ENCODE measurements at places on chromosomes 5 and 9. TPM values are rescaled to one million over a fixed set of nuclear protein-coding genes. Genes with fewer than 3 reads are reported as not detected.
A peak's percentile ranks its signal among the peaks of the same experiment; 100 is the strongest.

The SVEP1 gene
- total RNA-seq, result 0.15 TPM

The IFNA21 gene
- not detected for total RNA-seq

The TGFBI gene
- total RNA-seq, result 0.64 TPM

The SGCD gene
- total RNA-seq, result not detected

The OR4F3 gene
- total RNA-seq, result not detected

DNA sequence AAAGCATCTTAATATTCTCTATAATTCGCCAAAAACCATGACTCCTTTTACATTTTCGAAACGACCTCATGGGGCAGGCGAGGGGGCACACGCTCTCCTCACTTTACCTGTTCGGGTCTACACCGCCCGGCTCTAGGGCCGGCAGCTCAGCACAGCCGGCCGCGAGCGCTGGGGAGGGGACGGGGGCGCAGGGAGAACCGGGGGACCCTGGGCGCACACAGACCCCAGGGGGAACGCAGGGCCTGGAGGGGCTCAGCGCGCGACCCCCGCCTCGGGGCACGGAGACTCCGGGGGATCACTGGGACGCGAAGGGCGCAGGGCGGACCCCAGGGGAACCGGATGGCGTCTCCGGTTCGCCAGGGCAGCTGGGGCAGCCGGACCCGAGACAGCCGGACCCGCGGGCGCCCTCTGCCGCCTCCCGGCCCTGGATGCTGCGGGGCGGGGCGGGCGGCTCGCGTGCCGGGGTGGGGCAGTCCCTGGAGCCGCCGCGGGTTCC lies at the start of gene AHRR:
TSS of gene AHRR (plus strand) at position 485 of the 496 bp plus-strand sequence. CDS start 22,189 bp downstream, outside the sequence.
- no peaks in the 10 kb centered on the region for H3K36me3 ChIP-seq
- no peak within 1 kb of the TSS for H3K27ac ChIP-seq
- peaks cover 17% of the 10 kb centered on the region for H3K4me1 ChIP-seq
- H3K4me3 ChIP-seq, result peak within 1 kb of the TSS; percentile 39
- no peak for DNase-seq

- no peaks in the 10 kb centered on the region for H3K36me3 ChIP-seq
- peak; percentile 75 for DNase-seq
- peak within 1 kb of the TSS; percentile 55 for H3K27ac ChIP-seq
- H3K4me1 ChIP-seq, result peaks cover 44% of the 10 kb centered on the region
- peak within 1 kb of the TSS; percentile 67 for H3K4me3 ChIP-seq
Observed at GRCh38 chr9:124011460-124012301, at the start of gene LHX2. Gene LHX2 (plus strand): TSS chr9:124011768. CDS start chr9:124012349, 581 bp downstream.

GRCh38 chr9:108997112-108997511 lies 16.2 kb downstream of the CTNNAL1 start:
- DNase-seq, result no peak
- H3K4me1 ChIP-seq, result peaks cover 28% of the 10 kb centered on the region
- H3K27me3 ChIP-seq, result no peaks in the 10 kb centered on the region
- no peaks in the 10 kb centered on the region for H3K36me3 ChIP-seq
- no peak overlapping the region for H3K4me3 ChIP-seq
- H3K27ac ChIP-seq, result no peak overlapping the region

DNA sequence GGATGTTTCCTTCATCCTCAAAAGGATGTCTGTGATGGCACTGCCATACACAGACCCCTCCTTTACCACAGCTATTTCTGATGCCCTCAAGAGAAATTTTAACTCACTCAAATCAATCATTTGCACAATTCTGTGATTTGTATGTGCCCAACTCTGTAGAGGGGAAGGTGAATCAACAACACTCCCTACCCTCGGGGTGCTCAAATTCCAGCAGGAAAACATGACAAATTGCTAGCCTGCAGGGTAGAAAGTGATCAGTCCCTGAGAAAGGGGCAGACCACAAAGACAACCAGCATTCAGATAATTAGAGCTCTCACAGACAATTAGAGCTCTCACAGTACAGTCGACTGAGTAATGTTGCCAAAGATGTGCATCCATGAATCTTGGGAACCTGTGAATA lies 45.3 kb upstream of the FOXE1 start:
- no peaks in the 10 kb centered on the region for H3K36me3 ChIP-seq
- H3K4me1 ChIP-seq, result peaks cover 8% of the 10 kb centered on the region
- H3K27me3 ChIP-seq, result no peaks in the 10 kb centered on the region
- no peak overlapping the region for H3K4me3 ChIP-seq
- no peak overlapping the region for H3K27ac ChIP-seq
- no peak for DNase-seq

DNA sequence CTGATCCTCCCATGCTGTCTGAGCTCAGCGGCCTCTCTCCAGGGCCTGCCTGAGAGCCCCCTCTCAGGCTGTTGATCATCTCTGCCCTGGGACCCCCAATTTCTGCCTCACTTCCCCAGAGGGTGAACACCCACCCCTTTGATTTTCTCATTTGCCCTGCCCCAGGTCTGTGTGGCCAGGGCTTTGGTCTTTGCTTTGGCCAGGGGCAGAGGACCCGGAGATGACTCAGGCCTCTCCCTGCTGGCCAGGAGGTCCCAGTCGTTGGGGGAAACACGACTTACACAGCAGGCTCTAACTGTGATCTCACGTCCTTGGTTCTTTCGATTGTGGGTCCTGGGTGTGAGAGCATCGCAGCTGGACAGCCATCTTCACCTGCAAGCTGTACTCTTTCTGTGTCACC lies 1.1 kb upstream of the ADAMTS2 start:
- H3K4me3 ChIP-seq, result no peak overlapping the region
- H3K27me3 ChIP-seq, result no peaks in the 10 kb centered on the region
- no peak for DNase-seq
- H3K36me3 ChIP-seq, result no peaks in the 10 kb centered on the region
- no peak overlapping the region for H3K27ac ChIP-seq

GRCh38 chr9:95284162-95285080 lies 33.1 kb downstream of the FANCC start:
- H3K4me1 ChIP-seq, result peaks cover 4% of the 10 kb centered on the region
- no peak overlapping the region for H3K4me3 ChIP-seq
- DNase-seq, result no peak
- H3K27ac ChIP-seq, result no peak overlapping the region
- H3K36me3 ChIP-seq, result no peaks in the 10 kb centered on the region

DNA sequence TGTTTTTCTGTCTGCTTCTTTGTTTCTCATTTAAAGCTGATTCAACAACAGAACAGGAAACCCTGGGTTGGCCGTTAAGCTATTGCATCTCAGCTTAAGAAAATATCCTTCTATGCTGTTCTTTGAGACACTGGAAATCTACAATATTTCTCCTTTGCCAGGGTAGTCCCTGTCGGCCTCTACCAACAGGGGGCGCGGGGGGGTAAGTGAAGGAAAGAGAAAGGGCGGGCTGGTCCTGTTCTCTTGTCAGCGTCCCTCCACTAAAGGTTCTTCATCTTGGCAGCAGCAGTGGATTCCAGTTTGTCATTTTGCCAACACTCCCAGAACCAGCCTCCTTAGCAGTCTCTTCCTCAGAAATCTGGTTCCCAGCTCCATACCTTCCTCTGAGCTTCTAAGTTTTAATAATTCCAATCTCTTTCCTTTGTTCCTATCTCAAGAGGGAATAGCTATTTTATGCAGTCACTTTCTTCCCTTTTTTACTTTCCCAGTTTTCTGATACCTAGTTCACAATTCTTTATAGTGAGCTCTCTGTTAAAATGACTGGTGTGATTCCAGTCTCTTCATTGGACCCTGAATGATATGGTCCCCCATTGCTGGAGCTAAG lies 222.3 kb downstream of the GLIS3 start:
- H3K27ac ChIP-seq, result no peak overlapping the region
- DNase-seq, result peak; percentile 48
- H3K27me3 ChIP-seq, result no peaks in the 10 kb centered on the region
- H3K4me3 ChIP-seq, result no peak overlapping the region
- H3K4me1 ChIP-seq, result no peaks in the 10 kb centered on the region

DNA sequence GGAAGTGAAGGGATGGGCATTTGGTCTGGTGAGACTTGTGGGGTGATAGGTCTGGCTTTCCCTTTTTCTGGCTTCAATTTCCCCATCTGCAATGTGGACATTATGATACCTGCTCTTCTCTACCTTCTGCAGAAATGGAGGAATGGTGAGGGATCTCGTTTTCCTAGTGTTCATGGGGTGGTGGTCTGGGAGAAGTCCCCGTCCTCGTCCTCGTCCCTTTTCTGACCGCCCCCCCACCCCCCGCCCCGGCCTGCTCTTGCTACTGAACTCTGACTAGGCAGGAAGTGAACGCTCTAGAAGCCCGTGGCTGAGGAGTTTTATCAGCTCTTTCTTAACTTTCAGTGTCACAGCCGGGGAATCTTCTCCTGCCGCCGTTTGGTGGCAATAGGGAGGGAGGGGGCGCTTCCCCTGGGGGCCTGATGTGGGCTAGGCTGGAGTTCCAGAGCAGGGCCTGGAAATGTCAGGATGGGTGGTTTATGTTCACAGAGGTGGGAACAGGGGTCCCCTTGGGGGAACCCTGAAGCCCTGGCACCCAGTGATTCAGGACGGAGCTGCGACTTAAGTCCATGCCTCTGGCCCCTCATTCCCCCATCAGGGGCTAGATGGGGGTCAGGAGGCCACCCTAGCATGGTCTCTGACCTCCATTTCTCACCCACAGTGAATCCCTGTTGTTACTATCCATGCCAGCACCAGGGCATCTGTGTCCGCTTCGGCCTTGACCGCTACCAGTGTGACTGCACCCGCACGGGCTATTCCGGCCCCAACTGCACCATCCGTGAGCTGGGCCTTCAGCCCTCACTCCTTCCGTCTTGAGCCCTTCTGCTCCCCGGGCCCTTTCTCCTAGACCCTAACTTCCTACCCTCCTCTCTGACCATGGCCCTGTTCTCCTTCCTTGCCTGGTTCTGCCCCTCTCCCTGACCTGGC lies 6.7 kb downstream of the PTGS1 start:
- H3K4me3 ChIP-seq, result no peak overlapping the region
- peaks cover 19% of the 10 kb centered on the region for H3K4me1 ChIP-seq
- no peaks in the 10 kb centered on the region for H3K27me3 ChIP-seq
- H3K27ac ChIP-seq, result no peak overlapping the region
- no peak for DNase-seq

- peaks cover 22% of the 10 kb centered on the region for H3K4me1 ChIP-seq
- peaks cover 36% of the 10 kb centered on the region for H3K36me3 ChIP-seq
- no peaks in the 10 kb centered on the region for H3K27me3 ChIP-seq
- no peak overlapping the region for H3K4me3 ChIP-seq
Observed at GRCh38 chr9:110249603-110250002, 6.7 kb downstream of the TXN start.

- no peak overlapping the region for H3K27ac ChIP-seq
- H3K4me1 ChIP-seq, result peaks cover 18% of the 10 kb centered on the region
- no peaks in the 10 kb centered on the region for H3K36me3 ChIP-seq
- DNase-seq, result no peak
- H3K27me3 ChIP-seq, result no peaks in the 10 kb centered on the region
Observed at GRCh38 chr9:91841591-91841990, 108.4 kb downstream of the ROR2 start.

- no peak for DNase-seq
- no peak overlapping the region for H3K27ac ChIP-seq
- H3K4me3 ChIP-seq, result no peak overlapping the region
- no peaks in the 10 kb centered on the region for H3K4me1 ChIP-seq
Observed at GRCh38 chr9:108386032-108386431, 469.8 kb downstream of the ACTL7B start.

DNA sequence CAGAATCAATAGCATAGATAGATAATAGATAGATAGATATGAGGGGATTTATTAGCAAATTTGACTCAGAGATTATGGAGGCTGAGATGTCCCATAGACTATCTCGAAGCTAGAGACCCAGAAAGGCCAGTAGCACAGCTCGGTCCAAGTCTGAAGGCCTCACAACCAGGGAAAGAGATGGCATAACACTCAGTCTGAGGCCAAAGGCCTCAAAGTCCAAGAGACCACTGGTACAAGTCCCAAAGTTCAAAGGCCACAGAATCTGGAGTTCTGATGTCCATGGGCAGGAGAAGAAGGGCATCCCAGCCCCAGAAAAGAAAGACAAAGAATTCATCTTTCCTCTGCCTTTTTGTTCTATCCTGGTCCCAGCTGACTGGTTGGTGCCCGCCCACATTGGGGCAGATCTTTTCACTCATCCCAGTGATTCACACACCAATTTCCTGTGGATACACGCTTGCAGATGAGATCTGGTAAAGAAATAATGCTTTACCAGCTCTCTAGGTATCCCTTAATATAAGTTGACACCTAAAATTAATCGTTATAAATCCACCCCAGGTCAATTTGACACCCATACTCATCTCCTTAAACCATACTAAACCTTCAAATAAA lies 127.8 kb upstream of the FBN2 start:
- H3K36me3 ChIP-seq, result no peaks in the 10 kb centered on the region
- DNase-seq, result no peak
- H3K4me1 ChIP-seq, result no peaks in the 10 kb centered on the region
- no peaks in the 10 kb centered on the region for H3K27me3 ChIP-seq
- H3K4me3 ChIP-seq, result no peak overlapping the region

- H3K4me3 ChIP-seq, result no peak overlapping the region
- no peaks in the 10 kb centered on the region for H3K4me1 ChIP-seq
- no peak for DNase-seq
Observed at GRCh38 chr9:118305331-118305730, 601.1 kb downstream of the TLR4 start.

DNA sequence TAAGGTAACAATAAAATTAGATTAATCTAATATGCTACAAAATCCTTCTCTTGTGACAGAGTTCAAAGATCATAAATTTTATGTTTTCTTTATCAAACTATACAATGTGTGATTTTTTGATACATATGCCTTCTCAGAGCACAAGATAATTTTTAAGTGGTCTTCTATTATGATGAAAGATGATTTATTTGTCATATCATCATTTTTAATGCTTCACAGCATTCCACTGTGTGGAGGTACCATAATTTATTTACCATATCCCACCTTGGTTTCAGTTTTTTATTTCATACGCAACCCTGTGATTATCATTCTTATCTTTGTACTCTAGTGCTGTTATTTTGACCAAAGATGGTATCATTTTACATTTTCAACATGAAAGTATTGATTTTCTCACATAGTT lies 41.7 kb downstream of the POLK start:
- no peaks in the 10 kb centered on the region for H3K27me3 ChIP-seq
- H3K4me1 ChIP-seq, result no peaks in the 10 kb centered on the region
- H3K27ac ChIP-seq, result no peak overlapping the region
- no peak for DNase-seq
- H3K4me3 ChIP-seq, result no peak overlapping the region
- H3K36me3 ChIP-seq, result no peaks in the 10 kb centered on the region

DNA sequence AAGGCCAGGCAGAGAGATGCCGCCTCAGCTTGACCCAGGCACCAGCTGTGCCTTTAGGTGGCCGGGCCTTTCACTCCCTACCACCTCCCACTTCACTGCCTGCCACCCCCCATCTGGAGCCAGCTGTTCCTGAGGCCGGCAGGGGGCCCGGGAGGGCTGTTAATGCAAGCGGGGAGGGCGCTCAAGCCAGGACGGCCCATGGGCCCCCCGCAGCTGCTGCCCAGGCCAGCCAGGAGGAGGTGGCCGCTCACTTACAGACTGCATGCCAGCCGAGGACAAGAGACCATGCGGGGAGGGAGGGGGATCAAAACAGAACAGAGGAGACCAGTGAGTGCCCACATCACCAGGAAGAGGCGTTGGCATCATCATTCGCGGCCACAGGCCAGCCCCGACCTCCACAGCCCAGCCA lies 4.5 kb downstream of the ABCA2 start:
- H3K4me3 ChIP-seq, result no peak overlapping the region
- no peaks in the 10 kb centered on the region for H3K27me3 ChIP-seq
- DNase-seq, result no peak

DNA sequence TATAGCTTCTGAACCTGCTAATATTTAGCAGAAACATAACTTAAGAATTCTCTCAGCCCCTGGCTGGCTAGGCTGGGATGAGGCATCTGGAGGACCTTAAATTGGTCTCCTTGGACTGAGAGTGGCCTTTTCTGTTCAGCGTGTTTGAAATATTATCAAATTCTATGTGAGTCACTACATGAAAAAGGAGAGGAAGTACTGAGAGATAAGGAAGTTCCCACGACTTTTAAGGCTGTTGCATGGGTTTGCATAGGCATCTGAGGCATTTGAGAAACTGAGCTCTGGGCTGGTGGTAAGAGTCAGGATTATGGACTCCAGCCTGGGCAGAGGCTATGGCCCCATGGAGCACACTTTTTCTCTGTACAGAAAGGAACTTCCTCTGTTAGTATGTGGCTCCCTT lies 816.2 kb upstream of the GRAMD2B start:
- no peak for DNase-seq
- H3K4me1 ChIP-seq, result no peaks in the 10 kb centered on the region
- H3K27ac ChIP-seq, result no peak overlapping the region

Measured in HCT116 (cell line).